Stimulated activated CD8-positive, alpha-beta memory T cell treated with anti-CD3 and anti-CD28 coated beads, Interleukin-15, amount 100 ng/mL, for 4 hours (primary cell): ENCODE measurements at places on chromosomes 5 and 9.
A peak's percentile ranks its signal among the peaks of the same experiment; 100 is the strongest.

DNA sequence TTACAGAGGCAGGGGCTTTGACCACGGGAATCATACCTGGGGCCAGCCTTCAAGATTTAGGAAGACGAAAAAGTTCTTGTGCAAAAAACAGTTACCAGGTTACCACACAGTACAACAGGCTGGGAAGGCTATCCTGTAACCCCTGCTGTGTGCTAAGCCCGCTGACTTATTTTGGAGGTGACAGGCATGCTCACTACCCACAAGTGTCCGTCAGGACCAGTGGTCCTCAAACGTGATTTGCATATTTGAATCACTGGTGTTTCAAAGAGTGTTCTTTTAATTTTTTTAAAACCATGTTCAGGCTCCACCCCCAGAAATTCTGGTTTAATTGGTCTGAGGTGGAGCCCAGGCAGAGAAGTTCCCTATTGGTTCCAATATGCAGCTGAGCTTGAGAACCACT lies 146.6 kb downstream of the TTLL11 start:
- no peak for DNase-seq

DNA sequence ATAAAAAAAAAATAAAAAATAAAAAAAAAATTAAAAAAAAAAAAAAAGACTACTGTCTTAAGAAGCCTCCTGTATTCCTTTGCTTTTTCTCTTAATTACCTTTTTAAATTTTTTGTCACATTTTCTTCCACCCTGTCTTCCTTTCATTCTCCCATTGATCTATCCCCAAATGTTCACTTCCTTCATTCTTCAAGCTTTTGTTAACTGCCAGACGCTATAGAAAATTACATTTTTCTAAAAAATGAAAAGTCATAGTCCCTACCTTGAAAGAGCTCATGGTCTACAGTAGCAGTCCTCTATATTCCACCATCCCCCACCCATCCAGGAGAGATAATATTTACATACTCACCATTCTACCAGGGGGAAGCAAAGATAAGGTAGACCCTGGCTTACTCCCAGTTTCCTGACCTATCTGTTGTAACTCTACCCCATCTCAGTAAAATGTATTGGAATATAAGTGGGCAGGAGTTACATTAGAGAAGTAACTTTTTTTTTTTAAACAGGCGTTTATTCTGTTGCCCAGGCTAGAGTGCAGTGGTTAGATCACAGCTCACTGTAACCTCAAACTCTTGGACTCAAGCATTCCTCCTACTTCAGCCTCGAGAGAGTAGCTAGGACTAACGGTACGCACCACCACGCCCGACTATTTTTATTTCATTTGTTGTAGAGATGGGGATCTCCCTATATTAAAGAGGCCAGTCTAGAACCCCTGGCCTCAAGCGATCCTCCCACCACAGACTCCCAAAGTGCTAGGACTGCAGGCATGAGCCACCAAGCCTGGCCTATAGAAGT lies 3.8 kb upstream of the PRKAA1 start:
- no peak for DNase-seq

DNA sequence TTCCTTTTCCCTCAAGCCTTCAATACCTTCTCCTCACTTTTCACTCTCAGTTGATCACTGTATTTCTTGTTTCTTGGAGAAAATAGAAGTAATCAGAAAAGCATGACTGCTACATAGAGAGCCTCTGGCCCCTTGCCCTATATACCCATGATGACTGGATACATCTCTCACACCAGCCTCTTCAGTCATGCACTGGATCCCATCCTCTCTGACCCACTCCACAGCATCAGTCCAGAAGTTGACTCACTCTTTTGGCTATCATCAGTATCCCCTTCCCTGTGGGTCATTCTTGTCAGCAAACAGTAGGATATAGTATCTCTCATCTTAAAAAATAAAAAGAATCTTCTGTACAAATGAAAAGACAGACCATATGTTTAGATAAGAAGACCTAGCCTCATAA lies 32.9 kb downstream of the PTCD2 start:
- DNase-seq = no peak

- DNase-seq = no peak
Observed at GRCh38 chr5:35938568-35939227, at the start of gene CAPSL. Gene CAPSL, minus strand, starts transcription at chr5:35938622. Its CDS starts 17,502 bp downstream, at chr5:35921120.

- peak; percentile 20 for DNase-seq
Observed at GRCh38 chr5:109690975-109691574, 1.3 kb downstream of the MAN2A1 start.

GRCh38 chr9:94511955-94512265 lies 43.0 kb upstream of the PCAT7 start:
- no peak for DNase-seq

- DNase-seq = no peak
Observed at GRCh38 chr9:136848393-136849037, 694 bp upstream of the PHPT1 start.

DNA sequence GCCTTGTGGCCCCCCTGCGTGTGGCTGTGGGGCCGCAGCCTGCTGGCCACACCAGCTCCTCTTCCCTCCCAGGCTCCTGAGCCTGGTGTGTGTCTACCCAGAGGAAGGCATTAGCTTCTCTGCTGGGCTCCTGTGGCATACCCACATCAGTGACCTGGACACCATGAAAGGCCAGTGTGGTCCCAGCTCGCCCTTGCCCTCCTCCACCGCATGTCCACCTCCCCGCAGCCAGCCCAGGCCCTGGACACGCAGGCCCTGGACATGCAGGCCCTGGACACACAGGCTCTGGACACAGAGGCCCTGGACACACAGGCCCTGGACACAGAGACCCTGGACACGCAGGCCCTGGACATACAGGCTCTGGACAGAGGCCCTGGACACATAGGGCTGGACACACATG lies 153.4 kb upstream of the PPP1R26 start:
- no peak for DNase-seq

DNA sequence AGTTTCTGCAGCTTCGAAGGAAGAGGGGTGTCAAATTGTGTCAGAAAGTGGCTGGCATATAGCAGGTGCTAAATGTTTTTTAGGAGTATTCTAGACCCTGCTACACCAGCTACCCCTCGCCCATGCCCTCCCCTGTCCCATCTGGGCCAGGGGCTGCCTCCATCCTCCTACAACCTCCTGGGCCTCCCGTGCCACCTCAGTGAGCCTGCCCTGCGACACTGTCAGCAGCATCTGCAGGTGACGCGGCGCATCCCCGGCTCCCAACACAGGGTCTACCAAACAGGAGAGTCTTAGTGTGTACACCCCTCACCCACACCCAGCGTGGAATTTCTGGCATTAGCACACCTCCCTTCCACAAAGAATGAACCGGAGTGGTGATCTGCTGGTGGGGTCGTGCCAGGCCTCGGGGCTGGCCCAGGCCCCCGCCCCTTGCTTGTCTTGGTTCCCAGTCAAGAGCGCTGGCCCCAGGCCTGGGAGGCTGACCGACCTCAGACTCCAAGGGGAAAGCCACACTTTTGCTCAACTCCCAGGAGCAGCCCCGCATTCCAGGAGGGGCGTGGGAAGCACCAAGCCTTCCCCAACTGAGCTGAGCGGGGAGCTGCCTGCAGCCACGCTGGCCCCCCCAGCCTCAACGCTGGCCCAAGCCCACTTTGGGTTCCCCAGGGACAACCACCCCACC lies 55.2 kb downstream of the NEURL1B start:
- DNase-seq = no peak

GRCh38 chr5:90287036-90287435 lies 122.5 kb downstream of the CETN3 start:
- no peak for DNase-seq

GRCh38 chr9:93533863-93534262 lies 42.5 kb upstream of the PHF2 start:
- no peak for DNase-seq

DNA sequence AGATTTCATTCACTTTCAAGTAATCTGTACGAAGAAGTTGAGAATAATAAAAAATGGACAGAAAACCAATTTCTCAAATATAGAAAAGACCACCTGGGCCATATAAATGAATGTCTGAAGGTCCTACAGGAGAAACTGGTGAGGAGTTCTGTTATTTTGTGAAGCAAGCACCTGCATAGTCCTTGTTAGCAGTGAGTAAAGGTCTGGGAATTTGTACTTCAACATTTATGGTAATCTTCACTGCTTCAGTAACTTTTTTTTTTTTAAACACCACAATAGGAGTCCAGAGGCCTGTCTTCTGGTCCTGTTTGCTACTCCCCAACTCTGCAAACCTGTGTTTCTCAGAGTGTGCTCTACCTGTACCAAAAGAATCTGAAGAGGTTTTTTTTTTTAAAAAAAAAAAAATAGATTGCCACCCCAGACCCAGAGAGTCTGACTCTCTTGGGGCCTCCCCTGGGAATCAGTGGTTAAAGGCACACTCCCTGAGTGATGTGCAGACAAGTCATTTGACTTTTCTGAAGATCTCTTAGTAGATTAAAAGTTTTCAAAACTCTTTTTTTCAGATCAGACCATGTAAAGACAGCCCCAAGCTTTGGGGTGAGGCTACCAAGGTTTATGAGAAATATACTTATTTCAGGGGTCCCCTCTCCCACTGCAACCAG lies 55.5 kb downstream of the FAM81B start:
- no peak for DNase-seq

DNA sequence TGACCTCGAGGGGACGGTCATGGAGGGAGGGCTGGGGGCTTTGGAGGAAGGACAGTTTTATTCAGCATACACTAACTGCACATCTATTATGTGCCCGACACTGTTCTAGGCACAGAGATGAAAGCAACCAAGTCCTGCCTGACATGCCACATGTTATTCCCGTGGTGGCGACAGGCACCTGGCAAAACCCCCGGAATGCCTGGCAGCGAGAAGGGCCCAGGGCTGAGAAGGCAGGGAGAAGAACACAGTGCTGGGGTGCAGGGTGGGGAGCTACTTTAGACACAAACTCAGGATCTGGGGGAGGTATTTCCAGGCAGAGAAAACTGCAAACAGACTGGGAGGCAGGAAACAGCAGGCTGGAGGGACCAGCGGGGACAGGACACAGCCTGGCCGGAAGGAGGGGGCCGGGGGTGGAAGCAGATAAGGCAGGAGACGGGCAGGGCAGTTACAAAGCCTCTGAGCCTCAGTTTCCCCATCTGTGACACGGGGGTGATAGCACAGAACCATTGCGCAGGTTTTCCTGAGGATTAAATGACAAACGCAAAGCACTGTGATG lies 77.7 kb downstream of the STK10 start:
- no peak for DNase-seq

- DNase-seq = no peak
Observed at GRCh38 chr9:104983491-104983890, 55.5 kb upstream of the ABCA1 start.

DNA sequence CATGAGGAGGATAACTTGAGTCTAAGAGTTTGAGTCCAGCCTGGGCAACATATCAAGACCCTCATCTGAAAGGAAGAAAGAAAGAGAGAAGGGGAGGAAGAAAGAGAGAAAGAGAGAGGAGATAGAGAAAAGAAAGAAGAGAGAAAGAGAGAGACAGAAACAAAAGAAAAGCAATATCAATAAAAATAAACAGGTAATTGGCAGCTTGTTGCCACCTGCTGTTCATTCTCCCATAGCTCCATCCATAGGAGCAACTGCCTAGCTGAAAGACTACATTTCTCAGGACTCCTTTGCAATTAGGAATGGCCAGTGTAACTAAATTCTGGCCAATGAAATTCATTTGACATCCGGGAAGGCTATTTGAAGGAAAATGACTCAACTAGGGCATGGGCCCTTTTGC lies 4.6 kb upstream of the TTC39B start:
- DNase-seq = no peak

GRCh38 chr9:127102788-127103187 lies 19.6 kb downstream of the ANGPTL2 start:
- no peak for DNase-seq

- no peak for DNase-seq
Observed at GRCh38 chr9:131658377-131659129, 81.3 kb downstream of the RAPGEF1 start.

- no peak for DNase-seq
Observed at GRCh38 chr5:38212307-38212706, 46.1 kb upstream of the EGFLAM start.

- no peak for DNase-seq
Observed at GRCh38 chr9:90979138-90979551, 177.5 kb downstream of the SYK start.

- no peak for DNase-seq
Observed at GRCh38 chr5:67168069-67168468, 28.5 kb downstream of the CD180 start.

GRCh38 chr5:74762599-74762998 lies 4.3 kb downstream of the GFM2 start:
- DNase-seq = no peak

DNA sequence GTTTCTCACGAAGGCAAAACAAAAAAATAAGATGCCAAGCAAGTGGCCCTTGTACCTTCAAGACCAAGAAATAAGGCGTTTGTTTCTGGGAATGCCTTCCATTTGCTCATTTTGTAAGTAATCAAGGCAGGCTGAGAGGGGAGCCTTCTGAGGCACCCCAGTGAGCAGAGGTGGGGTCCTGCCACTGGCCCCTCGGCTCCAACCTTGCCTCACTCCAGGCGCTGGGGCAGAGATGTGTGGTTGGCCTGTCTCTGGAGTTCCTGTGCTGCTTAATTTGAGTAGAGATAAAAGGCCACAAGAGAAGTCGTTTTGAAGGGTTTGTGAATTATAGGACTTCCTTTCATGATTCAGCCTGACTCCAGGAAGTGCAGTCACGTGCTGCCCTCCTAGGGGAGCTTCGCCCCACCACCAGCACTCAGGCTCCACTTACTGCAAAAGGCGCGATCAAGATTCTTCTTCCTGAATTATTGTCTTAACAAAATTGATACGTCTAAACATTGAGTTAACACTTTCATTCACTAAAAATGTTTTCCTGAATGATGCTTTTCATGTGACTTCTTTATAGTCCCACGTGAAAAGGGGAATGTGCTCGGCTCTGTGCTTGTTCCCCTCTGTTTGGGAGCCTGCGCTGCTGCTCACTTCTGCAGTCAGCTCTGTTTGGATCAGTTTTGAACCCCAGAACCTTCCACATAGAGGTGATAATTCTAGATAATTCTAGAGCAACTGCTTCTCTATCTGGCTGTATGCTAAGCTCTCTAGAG lies 13.7 kb downstream of the SYK start:
- DNase-seq = no peak

GRCh38 chr5:143319437-143320227 lies 83.9 kb downstream of the NR3C1 start:
- DNase-seq = no peak

DNA sequence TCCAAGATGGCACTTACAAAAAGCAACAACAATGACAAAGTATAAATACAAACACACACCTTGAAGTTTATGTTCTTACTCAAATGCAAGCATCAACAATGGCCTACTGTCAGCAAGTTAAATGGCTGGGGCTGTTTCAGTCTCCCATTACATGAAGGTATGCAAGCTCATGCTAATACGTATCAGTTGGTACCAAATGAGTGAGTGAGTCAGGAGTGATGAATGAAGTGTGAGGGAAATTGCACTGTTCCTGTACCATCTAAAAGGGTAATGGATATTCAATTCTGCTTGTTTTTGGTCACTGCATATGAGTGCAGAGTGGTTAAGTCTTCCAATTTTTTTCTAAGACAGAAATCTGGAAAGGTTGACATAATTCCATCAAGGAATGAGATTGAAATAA lies 964.9 kb downstream of the MAT2B start:
- no peak for DNase-seq

DNA sequence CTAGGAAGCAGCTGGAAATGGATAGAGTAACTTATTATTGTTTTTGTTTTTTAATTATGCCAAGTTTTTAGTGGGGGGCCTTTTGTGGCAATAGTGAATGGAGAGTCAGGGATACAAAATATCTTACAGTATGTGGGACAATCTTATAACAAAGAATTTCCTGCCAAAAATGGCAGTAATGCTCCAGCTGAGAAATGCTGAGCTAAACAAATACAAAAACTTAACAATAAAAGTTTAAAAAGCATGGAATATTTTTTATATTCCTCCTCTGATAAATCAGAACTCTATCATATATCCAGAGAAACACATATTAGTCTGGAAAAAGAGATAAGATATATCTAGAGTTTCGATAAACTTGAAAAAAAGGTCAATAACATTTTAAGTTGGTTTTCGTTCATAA lies 110.6 kb downstream of the TMEM161B start:
- no peak for DNase-seq
